ENCODE measurements at places on chromosomes 3 and 15.

DNA sequence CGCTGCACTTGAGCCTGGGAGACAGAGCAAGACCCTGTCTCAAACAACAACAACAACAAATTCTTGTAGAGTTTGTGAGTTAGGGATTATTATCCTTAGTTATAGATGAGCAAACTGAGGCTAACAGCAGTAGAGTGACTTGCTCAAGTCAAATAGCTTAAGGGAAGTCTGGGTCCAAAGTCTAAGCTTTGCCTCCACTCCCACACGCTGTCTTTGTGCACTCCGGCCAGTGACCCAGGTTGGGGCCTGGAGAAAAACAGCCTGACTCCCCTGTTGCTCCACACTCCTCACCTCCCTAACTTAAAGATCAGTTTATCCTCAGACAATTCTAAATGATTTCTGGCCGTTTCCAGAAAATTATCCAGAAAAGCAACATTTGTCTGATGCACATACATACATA, 9.2 kb upstream of the SIN3A start:
- no peak for DNase-seq

- no peak for DNase-seq
These were observed 490.0 kb upstream of the TBL1XR1 start for GRCh38 chr3:177687291-177687690.

- no peak for DNase-seq
These were observed 36.3 kb downstream of the ALG1L2 start for GRCh38 chr3:130117933-130118332.

GRCh38 chr3:14143271-14144225, 18.7 kb downstream of the TMEM43 start:
- DNase-seq: peak; percentile 83

GRCh38 chr3:15576475-15576874, 24.9 kb downstream of the HACL1 start:
- no peak for DNase-seq

DNA sequence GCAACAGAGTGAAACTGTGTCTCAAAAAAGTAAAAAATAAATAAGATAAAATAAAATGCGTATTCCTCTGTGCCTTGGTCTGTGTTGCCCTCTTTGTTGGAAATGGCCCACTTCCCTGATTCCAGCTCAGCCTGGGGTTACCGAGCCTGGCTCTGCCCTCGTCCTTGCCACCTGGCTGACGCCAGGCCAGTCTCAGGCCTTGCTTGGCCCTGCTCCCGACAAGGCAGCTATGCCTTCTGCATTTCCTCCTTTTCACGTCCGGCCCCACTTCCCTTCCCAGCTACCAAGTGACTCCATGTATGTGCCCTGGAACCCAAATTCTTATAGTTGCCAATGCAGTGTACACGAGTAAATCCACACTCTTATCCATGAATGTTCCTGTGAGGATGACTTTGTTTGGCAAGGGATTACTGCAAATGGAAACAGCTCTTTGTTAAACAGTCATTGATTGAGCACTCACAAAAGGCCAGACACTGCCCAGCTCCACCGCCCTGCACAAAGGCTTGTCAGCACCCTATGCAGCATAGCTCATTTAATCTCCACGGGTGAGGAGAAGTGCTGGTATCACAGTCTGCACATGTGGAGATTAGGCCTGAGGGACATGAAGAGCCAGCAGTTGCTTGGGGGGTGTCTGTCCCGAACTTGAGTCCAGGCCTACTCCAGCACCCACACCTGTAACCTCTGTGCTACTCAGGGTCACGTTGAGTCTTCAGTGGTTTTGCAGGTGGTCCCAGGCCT, 25.1 kb downstream of the SPSB4 start:
- DNase-seq: no peak

GRCh38 chr3:119225121-119225520, 15.6 kb downstream of the B4GALT4 start:
- DNase-seq: no peak

- peak; percentile 52 for DNase-seq
These were observed 912.7 kb downstream of the TUSC7 start for GRCh38 chr3:117622171-117622841.

- peak; percentile 84 for DNase-seq
These were observed 43.9 kb upstream of the PLXND1 start for GRCh38 chr3:129650256-129650872.

DNA sequence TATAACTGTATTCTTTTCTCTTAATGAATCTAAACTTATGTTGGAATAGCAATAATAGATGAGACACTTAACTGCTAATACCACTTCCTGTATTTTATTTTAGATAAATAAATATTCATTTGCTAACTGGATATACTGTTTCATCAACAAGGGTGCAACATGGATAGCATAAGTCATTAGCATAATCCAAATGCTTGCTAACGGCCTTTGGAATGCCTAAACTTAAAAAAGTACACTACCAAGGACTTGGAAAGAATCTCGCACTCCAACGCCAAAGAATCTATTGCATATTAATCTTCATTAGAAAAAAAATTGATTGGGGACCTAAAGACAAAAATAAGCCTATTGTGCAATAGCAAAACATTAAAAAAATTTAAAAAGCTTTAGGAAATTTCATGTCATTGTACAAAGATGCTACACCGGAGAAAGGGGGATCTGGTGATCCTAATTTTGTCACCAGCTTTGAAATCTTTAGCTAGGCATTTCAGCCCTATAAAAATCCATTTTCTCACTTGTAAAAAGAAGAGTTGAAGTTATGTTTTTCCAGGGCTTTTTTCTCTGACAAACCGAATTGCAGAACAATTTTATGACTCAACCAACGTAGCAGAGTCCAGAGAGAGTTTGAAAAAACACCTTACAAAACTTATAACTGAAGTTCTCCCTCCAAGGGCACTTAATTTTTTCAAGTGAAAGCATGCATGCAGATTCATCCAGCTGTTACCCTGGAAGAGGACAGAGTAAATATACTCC, 4.1 kb downstream of the VGLL3 start:
- no peak for DNase-seq

DNA sequence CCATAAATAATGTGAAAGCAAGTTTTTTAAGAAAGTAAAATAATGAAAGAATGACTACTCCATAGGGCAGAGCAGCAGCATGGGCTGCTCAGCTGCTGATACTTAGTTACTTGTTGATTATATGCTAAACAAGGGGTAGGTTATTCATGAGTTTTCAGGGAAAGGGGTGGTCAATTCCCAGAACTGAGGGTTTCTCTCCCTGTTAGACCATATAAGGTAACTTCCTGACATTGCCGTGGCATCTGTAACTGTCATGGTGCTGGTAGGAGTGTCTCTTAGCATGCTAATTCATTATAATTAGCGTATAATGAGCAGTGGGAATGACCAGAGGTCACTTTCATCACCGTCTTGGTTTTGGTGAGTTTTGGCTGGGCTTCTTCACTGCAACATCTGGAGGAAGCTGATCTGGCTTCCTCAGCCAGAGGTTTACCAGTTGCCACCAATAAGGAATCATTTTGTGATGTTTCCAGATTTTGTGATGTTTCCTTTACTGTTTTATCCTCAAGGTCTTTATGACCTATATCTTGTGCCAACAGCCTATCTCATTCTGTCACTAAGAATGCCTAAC, 121.8 kb upstream of the CHL1 start:
- no peak for DNase-seq

- no peak for DNase-seq
These were observed 87.7 kb upstream of the KLF13 start for GRCh38 chr15:31238906-31239305.

GRCh38 chr15:66097151-66098021, 156.2 kb downstream of the MEGF11 start:
- DNase-seq: no peak

- DNase-seq: no peak
These were observed 193.4 kb upstream of the SEMA6D start for GRCh38 chr15:47523681-47524475.

GRCh38 chr3:123689831-123690230, 105.0 kb upstream of the HACD2 start:
- DNase-seq: no peak

DNA sequence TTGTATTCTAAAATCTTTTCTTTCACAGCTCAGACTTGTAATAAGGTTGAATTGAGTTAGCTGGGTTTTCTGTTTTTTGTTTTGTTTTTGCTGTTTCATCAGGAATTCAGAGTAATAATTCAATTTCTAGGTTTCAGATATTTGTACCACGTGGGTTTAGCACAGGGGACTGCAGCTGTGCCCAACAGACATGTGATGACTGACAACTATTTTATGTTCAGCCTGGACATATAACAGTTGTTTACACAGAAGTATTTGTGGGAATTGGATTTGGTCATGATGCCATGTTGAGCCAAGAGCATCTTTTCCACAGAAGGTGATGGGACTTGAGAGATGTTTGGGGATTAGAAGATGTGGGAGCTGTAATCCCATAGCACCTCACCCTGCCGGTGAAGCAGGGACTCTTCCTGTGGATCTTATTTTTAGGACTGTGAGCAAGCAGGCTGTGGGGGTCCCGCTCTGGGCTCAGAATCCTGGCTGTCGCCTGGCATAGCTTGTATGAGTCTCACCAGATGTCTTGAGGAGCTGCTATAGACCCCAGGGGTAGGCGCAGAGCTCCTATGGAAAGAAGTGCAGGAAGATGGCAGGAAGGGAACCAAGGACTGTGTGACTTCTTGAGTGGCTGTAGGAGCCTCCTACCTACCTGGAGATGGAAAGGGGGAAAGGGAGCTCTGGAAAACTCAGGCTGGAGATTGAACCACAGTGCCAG, 23.7 kb downstream of the PXYLP1 start:
- no peak for DNase-seq

- DNase-seq: no peak
These were observed 420.6 kb downstream of the MECOM start for GRCh38 chr3:169242708-169243513.

DNA sequence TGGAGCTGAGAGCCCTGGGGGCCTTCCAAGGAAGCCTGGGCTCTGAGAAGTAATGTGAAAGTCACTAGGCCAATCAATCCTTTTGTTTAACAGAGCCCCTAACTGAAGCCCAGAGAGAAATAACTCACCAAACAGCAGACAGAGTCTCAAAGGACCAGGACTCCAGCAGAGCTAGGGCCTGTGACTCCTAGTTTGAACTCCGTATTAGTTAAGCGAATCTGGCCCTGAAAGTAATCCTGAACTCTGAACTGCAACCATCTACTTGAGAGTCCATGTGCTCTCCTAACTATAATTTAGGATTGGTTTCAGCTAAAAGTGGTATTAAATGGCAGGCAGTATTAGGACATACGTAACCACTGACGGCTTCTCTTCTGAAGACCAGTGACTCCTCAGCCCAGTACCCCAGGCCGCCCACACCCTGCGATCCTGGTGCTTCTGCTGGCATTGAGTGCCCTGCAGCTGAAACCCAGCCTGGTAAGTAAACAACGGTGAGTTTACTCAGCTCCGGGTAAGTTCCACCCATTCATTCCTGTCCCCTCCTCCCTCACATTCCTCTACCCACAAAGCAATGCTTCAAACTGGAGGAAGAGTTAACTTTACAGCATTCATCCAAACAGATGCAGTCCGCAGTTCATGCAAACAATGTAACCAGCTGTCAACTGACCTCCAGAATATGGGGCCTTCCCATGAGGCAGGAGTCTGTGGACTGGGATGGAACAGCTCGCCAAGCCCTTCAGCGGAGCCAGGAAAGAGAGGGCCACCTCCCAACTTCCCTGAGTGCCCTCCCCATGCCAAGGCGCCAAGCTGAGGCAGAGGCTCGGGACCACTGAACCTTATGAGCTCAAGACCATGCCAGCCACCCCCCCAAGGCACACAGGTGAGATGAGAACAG, 7.3 kb downstream of the MYO5C start:
- no peak for DNase-seq

GRCh38 chr3:100002599-100003350, 111.5 kb downstream of the FILIP1L start:
- DNase-seq: peak; percentile 98

DNA sequence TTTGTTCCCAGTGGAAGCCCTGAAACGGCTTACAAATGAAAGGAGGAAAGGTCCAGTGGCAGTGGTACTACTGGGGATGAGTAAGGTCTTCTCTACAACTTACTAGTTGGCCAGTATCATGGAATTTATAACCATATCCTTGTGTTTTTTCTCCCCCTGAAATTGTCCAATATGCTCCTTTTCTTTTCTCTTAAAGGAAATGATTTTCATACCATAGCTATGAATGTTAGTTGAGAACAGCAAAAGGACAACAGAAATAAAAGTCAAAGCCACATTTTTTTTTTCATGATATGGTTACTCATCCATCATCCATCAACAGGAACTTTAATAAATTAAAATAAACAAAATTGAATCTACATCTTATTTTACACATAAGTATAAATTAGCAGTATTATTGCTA, 450.4 kb downstream of the MFSD1 start:
- peak; percentile 44 for DNase-seq

GRCh38 chr15:63369296-63369695, 12.3 kb downstream of the CA12 start:
- DNase-seq: no peak

- no peak for DNase-seq
These were observed 54.6 kb downstream of the TMOD3 start for GRCh38 chr15:51884041-51884440.

DNA sequence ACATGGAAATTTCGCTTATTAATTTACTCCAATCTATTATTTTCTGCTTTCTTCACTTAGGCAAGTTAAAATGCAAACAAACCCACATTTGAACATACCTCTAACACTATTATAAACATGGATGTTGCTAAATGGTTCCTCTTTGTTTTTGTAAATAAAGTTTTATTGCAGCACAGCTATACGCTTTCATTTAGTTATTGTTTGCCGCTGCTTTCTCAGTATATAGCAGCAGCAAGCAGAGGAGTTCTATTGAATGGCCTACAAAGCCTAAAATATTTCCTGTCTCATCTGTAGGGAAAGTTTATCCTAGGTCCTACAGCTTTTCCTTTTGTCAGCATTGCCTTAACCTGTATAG, 7.9 kb upstream of the CHD2 start:
- DNase-seq: no peak

DNA sequence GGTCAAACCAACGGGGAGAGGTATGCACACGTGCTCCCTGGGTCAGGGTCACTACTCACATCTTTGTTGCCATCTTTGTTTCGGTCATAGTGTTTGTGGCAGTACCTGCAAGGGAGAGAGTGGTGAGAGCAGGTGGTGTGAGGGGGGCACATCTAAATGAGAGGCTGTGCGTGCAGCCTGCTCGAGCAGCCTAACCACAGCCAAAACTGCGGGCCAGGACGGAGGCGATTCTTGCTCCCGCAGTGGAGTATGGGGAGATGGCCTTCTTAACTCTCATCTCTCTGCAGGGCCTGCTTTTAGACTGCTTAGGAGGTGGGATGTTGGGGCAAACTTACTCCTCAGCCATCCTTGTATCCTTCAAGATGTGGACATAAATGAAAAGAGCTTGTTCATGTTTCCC, 6.9 kb upstream of the PLA2G4F start:
- DNase-seq: no peak

DNA sequence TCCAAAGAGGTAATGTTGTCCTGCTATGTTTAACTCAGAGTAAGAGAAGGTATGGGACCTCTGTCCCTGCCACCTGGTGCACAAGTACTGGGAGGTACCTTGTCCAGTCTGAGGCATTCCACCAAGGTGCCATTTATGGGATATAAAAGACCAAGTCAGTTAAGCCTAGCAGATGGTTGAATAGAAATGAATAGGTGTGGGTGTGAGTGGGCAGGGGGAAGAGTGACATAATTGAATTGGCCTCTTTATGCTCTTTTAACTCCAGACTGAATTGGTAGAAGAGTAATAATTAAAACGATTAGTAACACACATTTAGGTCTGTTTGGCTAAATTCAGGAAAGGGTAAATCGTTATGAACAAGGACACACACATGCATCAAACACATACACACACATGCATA, 562 bp downstream of the ADGRG7 start:
- no peak for DNase-seq

All from A172 (cell line).